ENCODE measurements at places on chromosomes 4 and X.

DNA sequence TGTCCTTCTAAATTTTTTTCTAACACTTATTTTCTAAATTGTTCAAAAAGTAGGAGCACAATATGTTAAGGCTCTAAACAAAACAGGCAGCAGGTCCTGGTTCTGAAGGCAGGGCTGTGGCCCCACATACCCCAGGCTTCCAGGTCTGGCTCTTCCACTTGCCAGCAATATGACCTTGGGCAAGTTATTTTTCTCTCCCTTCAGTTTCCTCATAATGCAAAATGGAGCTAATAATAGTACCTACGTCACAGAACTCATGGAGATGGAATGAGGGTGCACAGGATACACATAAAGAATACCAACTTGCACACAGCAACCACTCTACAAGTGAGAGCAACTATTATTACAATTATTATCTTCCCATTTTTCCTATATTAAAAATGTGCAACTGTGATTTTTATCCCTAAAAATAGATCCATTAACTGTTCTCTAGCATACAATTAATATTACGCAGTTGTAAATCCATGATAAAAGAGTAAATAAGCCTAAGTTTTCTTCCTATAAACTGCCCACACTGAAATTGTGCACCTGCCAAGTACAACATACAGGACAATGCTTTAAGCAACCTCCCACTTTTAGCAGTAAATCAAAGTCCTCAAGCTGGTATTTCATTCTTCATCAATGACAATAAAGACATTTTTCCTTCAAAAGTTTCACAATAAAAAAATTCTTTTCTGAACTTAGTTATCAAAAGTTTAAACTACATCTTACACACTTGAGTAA is 27.0 kb downstream of the OTUD4 start:
- DNase-seq = peak; percentile 14

DNA sequence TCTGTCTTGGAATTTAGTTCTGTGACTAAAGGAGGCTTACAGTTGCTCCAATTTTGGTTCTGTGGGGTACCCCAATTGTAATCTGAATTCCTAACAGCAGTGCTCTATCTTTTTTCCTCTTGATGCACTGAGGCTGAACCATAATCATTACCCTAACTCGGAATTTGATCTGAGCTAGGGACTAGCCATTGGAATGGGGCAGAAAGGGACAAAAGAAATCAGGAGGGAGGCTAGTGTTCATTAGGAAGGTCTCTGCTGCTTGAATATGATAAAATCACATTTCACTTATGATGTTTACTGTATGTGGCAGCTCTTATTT is 2.7 kb downstream of the KLF3 start:
- no peak for DNase-seq

DNA sequence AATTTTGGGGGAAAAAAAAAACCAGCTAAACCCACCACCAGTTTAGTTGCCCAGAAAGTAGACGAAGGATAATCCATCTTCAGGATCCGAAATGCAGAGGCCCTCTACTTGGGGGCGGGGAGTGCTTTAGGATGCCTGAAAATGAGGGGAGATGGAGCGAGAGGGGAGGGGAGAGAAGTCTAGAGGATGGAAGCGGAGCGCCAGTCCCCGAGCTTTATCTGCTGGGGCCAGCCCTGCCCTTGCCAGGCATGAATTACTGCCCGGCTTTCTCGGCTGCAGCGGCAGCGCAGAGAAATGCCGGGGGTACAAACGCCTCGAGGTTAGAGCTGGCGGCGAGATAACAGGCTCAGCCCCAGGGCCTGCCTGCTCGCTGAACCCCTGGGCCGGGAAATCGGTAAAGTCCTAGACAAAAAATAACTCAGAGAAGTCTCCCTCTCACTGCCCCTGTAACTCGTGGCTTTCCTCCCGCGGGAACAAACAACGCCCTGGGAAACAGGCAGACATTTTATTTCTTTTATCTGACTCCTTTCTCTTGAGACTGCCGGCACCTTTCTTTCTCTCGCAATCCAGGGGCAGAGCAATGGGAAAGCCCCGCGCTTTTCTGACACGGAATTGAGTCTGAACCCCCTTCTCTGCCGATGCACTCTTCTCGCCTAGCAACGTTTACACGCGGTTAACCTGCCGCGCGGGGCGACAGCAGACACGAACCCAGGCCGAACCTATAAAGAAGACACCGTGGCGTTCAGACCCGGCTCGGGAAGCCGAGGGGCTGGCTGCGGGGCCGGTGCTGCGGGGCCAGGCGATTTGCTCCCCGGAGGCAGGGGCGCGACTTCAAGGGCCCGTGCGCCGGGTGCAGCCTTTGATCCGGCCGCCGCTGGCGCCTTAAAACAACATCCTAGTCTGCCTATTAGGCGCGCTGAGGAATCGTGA is 3.1 kb upstream of the MSX1 start:
- DNase-seq = no peak

DNA sequence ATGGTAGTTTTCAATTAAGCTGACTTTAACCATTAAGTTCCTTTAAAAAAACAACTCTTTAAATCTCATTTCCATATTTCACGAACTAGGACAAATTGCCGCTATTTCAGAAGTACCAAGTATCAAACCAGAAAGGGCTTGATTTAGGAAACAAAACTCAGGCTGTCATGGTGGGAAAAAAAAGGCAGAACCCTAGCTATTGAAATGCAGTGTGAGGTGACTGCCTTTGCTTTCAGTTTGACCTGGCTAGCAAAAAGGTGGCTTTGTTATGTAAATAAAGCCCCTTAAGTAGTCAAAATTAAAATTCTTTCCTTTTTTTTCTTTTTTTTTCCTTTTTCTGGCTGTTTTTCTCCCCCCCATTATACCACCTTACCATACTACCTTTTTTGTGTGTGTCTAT is 40.6 kb upstream of the CYP2U1 start:
- DNase-seq = no peak

DNA sequence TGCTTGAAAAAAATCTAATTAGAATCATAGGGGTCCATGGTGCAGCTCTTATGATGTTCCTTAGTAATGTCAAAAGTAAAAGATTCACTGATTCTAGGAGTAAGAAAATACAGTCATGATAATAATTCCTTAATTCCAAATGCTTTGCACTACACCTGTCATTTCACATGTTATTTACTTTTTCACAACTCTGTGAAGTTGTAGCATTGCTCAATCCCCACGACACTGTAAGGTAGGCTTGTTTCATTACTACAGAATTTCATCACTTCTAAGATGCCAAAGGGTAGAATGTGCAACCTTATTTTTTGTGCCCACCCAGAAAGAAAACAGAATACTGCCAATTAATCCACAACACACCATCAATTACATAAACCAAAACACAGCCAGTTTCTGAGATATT is 46.1 kb upstream of the LNX1 start:
- DNase-seq = no peak

- DNase-seq = no peak
Observed at GRCh38 chrX:56343219-56343618, 111.1 kb downstream of the KLF8 start.

GRCh38 chrX:129726307-129727111 is 12.3 kb upstream of the XPNPEP2 start:
- peak; percentile 53 for DNase-seq

DNA sequence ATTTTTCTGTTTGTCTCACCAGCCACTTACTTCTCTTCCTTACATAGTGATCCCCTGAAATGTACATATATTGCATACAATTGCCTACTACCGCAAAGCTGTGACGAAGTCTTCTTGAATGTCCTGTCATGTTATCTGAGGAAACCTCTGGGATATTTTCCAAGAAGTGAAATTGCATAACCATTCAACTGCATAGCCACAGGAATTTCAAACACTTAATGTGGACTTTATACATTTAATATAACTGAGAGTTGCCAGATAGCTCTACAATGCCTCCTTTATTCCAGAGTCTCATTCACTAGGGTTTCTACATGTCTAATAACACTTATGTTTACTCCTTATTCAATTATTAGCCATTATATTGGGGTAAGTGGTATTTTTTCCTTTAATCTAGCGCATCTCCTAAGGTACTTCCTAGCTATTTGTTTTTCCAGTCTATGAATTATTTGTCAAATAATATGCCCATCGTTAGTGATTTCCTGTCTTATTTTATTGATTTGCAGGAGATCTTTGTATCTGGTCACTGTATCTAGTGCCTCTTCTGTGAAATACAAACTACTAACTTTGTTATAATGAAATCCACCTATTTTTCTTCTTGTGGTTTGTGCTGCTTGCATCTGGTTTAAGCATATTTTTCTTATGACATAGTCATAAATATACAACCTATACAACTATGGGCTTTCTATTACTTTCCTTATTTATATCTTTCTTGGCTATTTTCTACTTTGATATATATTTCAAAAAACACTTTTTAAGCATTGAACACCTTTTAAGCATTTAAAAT is 69.2 kb upstream of the GRID2 start:
- peak; percentile 91 for DNase-seq

- DNase-seq = peak; percentile 83
Observed at GRCh38 chr4:186726426-186727168, 2.9 kb upstream of the FAT1 start.

DNA sequence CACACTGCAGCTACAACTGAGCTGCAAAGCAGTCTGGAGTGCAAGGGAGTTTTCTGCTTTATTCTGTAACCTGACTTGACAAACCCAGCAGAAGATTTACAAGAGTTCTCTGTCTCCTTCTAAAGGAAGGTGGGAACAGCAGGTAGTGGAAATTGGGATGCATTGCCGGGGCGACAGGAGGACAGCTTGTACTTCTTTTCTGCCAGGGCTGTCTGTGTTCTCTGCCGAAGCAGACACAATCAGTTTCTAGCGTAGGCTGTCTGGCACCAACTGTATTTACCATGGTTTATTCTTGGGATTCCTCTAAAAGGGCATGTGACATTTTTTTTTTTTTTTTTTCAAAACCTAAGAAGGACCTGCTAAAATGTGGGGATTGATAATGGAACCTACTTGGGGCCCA is 190.8 kb upstream of the GK2 start:
- no peak for DNase-seq

DNA sequence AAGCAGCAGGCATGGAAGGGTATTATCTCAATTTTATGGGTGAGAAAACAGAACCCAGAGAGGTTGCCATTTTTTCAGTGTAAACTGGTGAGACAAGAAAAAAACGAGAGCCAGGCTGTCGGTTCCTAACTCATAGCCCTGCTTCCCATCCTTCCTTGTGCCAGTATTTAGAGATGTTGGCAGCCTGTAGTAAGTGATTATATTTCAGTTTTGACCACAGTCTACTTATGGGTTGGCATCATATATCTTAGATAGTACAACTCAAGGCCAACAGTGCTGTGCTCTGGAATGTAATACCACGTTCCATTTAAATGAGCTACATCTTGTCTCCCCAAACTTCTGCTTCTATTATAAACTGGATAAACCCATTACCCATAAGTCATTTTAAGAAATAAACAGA is 40.8 kb downstream of the XK start:
- DNase-seq = no peak

DNA sequence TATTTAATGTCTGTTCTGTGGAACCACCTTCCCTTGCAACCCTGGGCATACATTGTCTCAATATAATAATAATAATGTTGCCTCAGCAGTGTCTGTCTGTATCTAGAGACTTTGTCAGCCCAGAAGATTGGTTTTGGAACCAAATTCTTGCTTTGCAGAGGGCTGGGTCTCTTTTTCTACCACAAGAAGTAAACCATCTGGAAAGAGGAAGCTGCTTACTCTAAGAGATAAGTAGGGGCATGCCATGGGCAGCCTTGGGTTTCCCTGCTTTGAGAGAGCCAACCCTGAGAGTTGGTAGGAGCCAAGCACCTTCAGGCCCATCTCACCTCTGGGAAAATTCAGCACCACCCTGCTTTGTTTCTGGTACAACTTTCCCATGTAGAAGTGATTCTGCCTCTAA is 27.0 kb downstream of the TMEM31 start:
- no peak for DNase-seq

DNA sequence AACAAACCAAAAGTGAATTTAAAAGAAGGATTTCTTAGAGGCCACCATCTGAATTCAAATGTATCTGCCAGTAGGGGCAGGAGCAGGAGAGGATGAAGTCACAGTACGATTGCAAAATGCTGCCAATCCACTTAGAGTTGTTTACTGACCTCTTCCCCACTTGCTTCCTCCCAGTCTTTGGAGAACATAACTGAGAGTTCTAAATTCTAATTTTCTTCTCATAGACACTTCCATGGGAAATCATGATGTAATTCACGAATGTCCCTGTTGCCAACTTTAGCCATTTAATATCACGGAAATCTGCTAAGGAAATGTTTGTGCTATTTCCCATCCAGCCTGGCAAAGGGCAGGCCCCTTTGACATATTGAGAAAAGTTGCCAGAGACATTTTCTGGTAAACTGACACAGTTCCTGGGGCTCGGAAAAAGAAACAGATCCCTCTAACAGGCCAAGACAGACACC is 33.6 kb upstream of the NOCT start:
- DNase-seq = peak; percentile 35

GRCh38 chrX:13764765-13765164 is 30.2 kb downstream of the OFD1 start:
- no peak for DNase-seq

GRCh38 chr4:54228961-54229501 is at the start of gene PDGFRA:
Gene PDGFRA, plus strand, starts transcription at chr4:54229293. Its CDS starts 29,476 bp downstream, at chr4:54258769.
- DNase-seq = peak; percentile 51

- DNase-seq = no peak
Observed at GRCh38 chrX:145773006-145773405, 44.6 kb upstream of the SLITRK2 start.

GRCh38 chr4:120491481-120491880 is 424.8 kb upstream of the MAD2L1 start:
- DNase-seq = no peak

DNA sequence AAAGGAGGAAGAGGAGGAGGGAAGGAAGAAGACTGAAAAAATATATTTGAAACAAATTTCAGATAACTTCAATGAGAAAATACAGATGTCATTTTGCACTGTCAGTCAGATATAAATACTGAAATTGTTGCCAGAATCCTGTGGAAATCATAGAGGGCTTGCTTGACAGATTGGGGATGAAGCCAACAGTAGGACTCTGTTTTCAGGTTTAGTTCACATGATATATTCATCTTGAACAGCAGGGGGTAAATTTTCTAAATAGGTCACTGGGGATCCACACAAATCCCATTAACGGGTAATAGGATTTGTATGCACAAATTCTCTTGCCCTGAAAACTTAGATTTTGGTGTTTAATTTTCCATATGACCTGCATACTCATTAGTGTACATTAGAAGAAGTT is 103.3 kb upstream of the PCDH18 start:
- DNase-seq = no peak

DNA sequence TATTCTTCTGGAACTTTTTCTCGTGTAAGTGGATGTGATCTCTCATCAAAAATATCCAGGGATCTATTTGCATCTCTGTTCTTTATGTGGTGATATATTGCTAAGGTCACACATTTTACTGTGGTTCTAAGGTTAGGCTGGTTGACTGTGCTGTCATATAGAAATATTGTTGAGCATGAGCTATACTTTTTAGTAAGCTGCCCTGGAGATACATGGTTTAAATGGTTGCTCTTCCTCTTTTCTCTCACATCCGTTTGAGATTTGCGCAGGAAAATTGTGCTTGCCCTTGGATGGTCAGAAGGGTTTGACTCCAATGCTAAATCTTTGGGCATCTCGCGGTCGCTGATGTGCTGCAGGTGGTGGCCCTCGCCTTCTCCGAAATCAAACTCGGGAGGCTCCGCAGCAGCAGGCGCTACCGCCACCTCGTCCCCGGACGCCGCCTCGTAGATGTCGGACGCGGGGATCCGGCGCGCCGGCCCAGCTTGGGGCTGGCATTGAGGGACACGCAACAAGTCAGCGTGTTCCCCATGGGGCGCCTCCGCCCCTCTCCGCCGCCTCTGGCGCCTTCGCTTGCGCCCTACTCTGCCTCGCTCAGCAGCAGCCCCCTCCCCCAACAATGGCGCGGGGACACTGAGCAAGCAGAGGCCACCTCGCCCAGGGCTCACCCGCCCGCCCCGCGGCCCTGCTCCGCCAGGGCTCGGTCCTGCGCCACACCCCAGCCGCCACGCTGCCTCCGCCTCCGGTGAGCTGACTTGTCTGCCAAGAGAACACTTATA is 154.5 kb downstream of the MSN start:
- no peak for DNase-seq
